ENCODE measurements at places on chromosomes 2 and 18. TPM values are rescaled to one million over a fixed set of nuclear protein-coding genes. Genes with fewer than 3 reads are reported as not detected.

Gene DSC1
- total RNA-seq = not detected

Gene LDLRAD4
- 1.3 TPM for total RNA-seq

Gene TMEM37
- total RNA-seq = 2.7 TPM

Gene IKZF2
- total RNA-seq = 0.72 TPM

Gene POTEJ
- not detected for total RNA-seq

Gene E2F6
- total RNA-seq = 29.5 TPM

Gene APOB
- not detected for total RNA-seq

Gene POTEC
- total RNA-seq = not detected

Gene TCF7L1
- 10.3 TPM for total RNA-seq

Gene C1QL2
- total RNA-seq = 0.09 TPM

Gene VIL1
- 0.25 TPM for total RNA-seq

Gene DPP4
- 0.69 TPM for total RNA-seq

Gene SIX3
- 0.32 TPM for total RNA-seq

Gene TEKT4
- total RNA-seq = not detected

Gene BOLA3
- 149 TPM for total RNA-seq

Gene GCKR
- total RNA-seq = 0.48 TPM
